Nephron progenitor cell (in vitro differentiated cells): ENCODE measurements at places on chromosomes 6 and 20.

- H3K27me3 ChIP-seq = peaks cover 100% of the 10 kb centered on the region
Measured at GRCh38 chr20:21713901-21714296, 8.4 kb downstream of the PAX1 start.

- no peaks in the 10 kb centered on the region for H3K27me3 ChIP-seq
- H3K36me3 ChIP-seq = no peaks in the 10 kb centered on the region
- peaks cover 6% of the 10 kb centered on the region for H3K4me1 ChIP-seq
- no peak overlapping the region for H3K4me3 ChIP-seq
Measured at GRCh38 chr6:164378330-164378729, 931.1 kb downstream of the C6orf118 start.

- H3K27me3 ChIP-seq = peaks cover 9% of the 10 kb centered on the region
- peaks cover 10% of the 10 kb centered on the region for H3K4me1 ChIP-seq
Measured at GRCh38 chr6:159913862-159914564, 23.2 kb downstream of the MAS1 start.

GRCh38 chr6:160067564-160067963 is 54.1 kb upstream of the SLC22A1 start:
- peaks cover 75% of the 10 kb centered on the region for H3K36me3 ChIP-seq
- no peak overlapping the region for H3K27ac ChIP-seq
- no peak overlapping the region for H3K4me3 ChIP-seq

- no peaks in the 10 kb centered on the region for H3K36me3 ChIP-seq
- peaks cover 15% of the 10 kb centered on the region for H3K4me1 ChIP-seq
- H3K4me3 ChIP-seq = no peak overlapping the region
- DNase-seq = no peak
- no peak overlapping the region for H3K27ac ChIP-seq
Measured at GRCh38 chr20:40449974-40450616, 238.9 kb downstream of the MAFB start.

DNA sequence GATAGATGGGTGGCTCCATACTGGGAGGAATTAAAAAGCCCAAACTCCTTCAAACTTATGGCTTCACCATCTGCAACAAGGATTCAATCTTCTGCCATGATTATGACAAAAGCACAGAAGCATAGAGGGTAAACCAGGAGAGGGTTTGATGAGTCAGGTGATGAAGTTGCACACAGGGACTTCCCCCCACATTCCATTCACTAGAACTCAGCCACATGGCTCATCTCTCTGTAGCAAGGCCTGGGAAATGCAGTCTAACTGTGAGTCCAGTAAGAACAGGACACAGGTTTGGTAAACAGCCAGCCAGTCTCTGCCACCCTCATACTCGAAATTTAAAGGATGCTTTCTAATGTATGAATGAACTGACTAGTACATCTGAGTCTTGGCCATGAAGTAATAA is 142.9 kb downstream of the HIVEP2 start:
- no peak overlapping the region for H3K27ac ChIP-seq
- no peak for DNase-seq
- no peak overlapping the region for H3K4me3 ChIP-seq
- H3K36me3 ChIP-seq = peaks cover 5% of the 10 kb centered on the region
- H3K4me1 ChIP-seq = peaks cover 16% of the 10 kb centered on the region
- H3K27me3 ChIP-seq = no peaks in the 10 kb centered on the region

GRCh38 chr20:46260480-46260879 is 47.8 kb downstream of the CDH22 start:
- H3K27ac ChIP-seq = no peak overlapping the region
- no peak for DNase-seq
- H3K4me3 ChIP-seq = no peak overlapping the region
- peaks cover 40% of the 10 kb centered on the region for H3K27me3 ChIP-seq

- no peaks in the 10 kb centered on the region for H3K27me3 ChIP-seq
- H3K36me3 ChIP-seq = peaks cover 5% of the 10 kb centered on the region
- H3K4me1 ChIP-seq = no peaks in the 10 kb centered on the region
- no peak for DNase-seq
- H3K4me3 ChIP-seq = no peak overlapping the region
Measured at GRCh38 chr6:140590641-140591040, 1216.2 kb upstream of the CITED2 start.

GRCh38 chr6:133187657-133188453 is 53.3 kb upstream of the EYA4 start:
- no peaks in the 10 kb centered on the region for H3K27me3 ChIP-seq
- DNase-seq = no peak
- H3K27ac ChIP-seq = no peak overlapping the region
- H3K4me1 ChIP-seq = peaks cover 59% of the 10 kb centered on the region
- H3K36me3 ChIP-seq = peaks cover 3% of the 10 kb centered on the region
